ENCODE measurements at places on chromosomes 7 and 10.

DNA sequence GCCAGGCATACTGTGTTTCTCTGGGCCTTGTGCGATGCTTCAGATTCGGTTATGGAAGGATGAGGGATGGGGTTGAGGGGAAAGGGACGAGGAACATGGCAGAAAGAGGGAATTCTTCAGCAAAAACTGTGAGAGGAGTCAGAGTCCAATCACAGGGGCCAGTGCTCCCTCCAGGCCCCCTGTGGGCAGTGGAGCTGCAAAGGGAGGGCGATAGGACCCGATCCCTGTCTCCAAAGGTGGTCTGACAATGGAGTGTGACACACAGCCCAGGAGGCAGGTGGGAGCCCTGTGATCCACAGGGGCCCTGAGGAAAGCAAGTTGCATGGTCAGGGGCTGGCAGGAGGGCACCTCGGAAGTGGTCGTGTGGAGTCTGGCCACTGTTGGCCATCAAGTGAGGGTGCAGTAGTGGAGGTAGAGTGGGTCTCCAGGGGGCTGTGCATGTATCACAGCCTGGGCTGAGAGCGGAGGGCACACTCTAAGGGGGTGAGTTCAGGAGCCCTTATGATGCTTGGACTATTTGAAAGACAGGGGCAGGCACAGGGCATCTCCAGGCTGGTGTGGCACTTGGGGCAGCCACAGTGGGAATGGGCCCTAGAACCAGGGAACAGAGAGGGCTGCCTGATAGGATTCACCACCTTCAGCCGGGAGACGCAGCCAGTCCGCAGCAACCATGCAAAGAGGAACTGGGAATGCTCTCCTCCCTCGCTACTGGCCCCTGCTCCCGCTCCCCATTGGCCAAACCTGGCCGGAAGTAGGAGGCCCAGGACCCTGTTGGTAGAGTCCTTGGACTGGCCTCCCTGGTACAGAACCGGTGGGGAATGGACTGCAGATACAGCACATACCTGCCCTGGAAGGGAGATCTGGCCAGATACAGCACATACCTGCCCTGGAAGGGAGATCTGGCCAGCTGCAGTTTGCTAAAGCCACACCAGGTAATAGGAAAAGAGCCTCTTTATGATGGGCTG lies 115.9 kb downstream of the ADCY1 start:
- DNase-seq = no peak

DNA sequence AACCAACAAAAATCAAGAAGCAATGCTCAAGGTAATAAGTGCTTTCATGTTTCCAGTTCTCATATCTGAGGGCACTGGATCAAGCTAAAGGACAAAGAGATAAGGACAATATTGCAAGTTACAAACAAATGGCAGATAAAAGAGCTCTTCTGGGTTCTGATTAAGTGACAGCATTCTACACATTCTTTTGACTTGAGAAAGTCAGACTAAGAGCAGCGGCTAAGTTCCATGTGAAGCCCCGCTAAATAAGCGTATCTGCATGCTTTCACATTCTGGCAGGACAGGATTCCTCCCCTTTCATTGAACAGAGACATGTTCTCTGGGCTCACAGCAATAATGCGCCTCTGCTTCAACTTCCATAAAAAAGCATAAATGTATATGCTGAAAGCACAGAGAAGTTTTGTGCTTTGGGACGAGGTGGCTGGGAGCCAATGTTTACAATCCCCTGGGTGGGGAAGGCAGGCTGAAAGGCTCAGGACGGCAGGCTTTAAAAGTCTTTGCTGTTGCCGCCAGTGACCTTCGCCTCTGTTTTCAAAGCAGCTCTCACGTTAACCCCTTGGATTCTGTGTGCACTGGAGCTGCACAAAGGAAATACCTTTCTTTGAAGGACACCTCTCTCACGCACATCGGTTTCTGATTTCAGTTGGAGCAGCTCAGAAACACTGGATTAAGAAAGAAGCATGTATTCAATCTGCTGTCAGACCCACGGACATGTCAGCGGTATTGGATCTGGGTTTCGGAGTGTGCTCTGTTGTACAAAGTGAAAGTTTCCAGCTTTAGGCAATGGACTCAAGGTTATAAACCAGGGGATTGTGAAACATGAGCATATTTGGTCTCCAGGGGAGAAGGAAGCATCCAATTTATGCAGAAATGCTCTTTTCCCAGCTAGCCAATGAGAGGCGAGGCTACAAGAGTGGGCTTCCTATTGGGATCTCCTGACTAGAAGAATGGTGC lies 105.4 kb upstream of the FAM133B start:
- peak; percentile 76 for DNase-seq

GRCh38 chr10:51471271-51471670 lies 228.1 kb downstream of the CSTF2T start:
- no peak for DNase-seq

DNA sequence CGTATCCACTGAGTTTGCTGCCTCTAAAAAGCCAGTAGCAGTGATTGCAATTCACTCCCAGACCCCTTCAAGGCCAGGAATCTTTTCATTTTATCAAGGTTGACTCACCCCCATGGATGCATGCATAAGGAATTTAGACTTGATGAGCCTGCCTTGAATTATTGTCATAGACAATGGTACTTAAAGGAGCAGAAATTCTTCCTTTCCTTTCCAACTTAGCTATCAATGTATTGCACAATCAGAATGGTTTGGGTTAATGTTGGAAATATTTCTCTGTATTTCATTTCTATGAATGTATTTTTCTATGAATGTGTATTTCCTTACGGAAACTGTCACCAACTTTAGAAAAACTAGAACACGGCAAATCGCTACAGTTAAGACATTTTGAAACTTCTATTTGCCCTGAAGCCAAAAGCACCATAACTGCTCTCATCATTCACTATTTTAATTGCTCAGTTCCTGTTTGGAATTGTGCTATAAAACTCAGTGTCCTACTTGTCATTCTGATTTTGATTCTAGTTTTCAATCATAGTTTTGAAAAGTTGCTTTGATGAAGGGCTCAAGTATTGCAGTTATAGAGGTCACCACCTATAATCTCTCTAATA lies 355.7 kb upstream of the AKR1E2 start:
- DNase-seq = peak; percentile 69

- peak; percentile 85 for DNase-seq
These were observed 81.8 kb upstream of the FAM204A start for GRCh38 chr10:118423800-118424442.

- DNase-seq = no peak
These were observed 4.3 kb downstream of the GCK start for GRCh38 chr7:44184873-44185446.

DNA sequence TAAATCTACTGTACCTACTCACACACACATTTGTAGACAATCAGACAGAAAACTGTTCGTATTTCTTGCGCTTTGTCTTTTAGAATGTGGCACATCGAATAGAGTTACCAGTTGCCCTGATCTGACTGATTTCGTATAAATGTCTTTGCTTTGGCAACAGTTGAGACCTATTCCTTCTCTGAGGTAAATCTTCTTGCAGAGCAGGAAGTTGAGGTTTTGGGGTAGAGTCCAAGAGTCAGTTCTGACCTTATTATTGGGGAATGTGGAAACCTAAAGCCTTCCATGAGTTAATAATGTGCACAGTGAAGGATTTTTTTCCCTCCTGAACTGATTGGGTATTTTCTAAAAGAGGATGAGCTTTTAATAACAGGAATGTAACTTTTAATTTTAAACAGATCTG lies 135.3 kb downstream of the KIAA1217 start:
- peak; percentile 83 for DNase-seq

All from GM03348 (cell line).